Activated T-cell treated with anti-CD3 and anti-CD28 coated beads for 4 hours (primary cell): ENCODE measurements at places on chromosomes 1 and 21.

- DNase-seq = no peak
These were observed 537.4 kb upstream of the ZRANB2 start for GRCh38 chr1:71618191-71618590.

DNA sequence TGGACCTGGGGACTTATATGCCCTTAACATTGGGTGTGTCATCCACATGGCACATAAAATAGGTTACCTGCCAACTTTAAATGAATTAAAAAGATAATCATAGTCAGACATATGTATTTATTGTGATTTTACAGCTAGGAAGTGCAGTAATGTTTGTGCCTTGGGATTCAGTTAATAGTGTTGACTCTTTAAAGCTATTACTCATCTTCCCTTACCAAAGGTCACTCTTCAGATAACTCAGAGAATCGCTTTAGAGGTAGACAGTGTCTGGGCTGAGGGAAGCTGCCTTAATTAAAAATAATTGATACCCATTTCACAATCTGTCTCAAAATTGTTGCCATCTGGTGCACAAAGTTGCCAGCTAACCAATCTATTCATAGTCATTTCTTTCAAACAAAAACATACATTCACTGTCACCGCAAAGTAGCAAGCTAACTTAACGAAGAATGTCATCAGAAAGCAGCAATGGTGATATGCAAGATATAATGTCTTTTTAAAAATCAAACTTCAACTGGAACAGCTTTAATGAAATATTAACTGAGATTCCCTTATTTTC lies 3.0 kb upstream of the KRTAP15-1 start:
- no peak for DNase-seq

- no peak for DNase-seq
These were observed 455.1 kb upstream of the VAMP3 start for GRCh38 chr1:7315946-7316345.

DNA sequence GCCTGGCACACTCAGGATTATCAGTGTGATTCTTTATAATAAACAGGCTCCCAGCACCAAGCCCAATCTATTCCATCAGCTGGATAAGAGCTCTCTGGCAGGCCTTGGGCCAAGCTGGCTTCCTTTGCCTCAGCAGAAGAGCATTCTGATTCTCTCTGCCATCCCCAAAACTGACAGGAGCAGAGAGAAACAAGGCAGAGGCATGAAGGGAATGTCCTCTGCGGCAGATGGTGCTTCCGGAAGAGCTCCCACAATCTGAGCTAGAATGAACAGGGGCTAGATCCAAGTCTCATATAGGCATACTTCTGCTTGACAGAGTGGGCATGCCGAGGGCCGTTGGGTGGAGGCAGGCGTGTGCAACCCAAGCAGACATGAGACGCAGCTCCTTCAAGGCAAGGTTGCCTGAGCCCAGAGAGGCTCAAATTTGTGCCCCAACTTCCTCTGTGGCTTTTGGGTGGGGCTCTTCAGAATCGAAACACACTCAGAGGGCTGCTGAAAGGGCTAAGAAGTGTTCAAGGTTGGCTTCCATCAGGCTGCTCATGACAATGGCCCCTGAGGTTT lies 4.0 kb downstream of the CAPN2 start:
- no peak for DNase-seq

- DNase-seq = no peak
These were observed 6.2 kb downstream of the NR5A2 start for GRCh38 chr1:200033511-200034261.

DNA sequence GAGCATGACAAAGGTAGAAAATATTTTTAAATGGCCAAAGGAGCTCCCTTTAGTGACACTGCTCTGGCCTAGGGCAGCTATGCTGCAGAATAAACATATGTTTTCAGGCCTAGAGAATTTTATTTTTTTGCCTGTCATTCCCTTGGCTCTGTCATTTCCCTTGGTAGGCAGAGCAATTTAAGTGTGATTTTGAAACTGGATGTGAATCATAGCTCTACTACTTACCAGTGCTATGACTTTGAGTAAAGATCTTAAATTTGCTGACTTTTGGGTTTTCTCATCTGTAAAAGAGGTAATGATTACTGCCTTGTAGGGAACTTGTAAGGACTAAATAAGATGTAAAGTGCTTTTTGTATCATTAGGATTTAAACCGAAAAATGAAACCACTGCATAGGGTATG lies 189.0 kb upstream of the ZRANB2 start:
- no peak for DNase-seq

DNA sequence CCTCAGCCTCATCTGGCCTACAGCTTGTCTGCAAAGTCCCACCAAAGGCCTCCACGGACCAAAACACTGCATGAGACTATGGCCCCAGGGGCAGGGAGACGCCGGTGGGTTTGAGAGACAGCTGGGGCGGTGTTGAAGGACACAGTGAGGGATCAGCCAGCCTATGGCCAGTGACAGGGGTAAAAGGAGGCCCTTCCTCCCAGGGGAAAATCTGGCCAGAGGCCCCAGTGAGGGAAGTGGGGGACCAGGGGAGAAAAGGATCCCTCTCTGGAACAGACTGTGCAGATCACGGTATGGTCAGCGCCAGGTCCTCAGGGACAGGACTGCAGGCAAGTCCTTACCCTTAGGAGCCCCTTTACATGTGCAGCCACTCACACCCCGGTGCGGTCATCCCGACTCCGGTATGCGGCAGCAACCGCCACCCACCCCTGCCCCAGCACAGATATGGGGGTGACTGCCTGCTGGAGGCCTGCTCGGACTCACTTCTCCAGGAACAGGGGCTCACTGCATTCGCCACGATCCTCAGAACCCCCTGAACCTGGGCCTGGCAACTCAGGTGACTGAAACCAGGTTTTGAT lies 1.3 kb downstream of the CERS2 start:
- no peak for DNase-seq

DNA sequence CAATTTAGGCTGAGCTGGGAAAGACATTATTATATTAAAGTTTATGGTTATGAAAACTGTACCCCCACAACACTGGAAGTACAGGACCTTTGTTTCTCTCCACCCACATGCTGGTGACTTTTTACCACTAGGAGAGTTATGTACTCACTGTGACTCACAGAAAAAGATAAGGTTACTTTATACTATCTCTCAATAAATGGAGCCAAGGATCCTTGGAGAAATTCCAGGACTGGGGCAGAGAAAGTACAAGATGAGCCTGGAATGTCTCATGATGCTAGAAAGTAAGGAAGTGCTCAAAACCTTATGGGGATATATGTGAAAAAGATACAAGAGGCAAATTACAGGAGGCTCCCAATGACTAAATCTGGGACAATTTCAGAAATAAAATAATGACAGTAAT lies 63.9 kb upstream of the C1orf105 start:
- DNase-seq = no peak

GRCh38 chr1:202084791-202085681 lies 37.7 kb upstream of the GPR37L1 start:
- no peak for DNase-seq

DNA sequence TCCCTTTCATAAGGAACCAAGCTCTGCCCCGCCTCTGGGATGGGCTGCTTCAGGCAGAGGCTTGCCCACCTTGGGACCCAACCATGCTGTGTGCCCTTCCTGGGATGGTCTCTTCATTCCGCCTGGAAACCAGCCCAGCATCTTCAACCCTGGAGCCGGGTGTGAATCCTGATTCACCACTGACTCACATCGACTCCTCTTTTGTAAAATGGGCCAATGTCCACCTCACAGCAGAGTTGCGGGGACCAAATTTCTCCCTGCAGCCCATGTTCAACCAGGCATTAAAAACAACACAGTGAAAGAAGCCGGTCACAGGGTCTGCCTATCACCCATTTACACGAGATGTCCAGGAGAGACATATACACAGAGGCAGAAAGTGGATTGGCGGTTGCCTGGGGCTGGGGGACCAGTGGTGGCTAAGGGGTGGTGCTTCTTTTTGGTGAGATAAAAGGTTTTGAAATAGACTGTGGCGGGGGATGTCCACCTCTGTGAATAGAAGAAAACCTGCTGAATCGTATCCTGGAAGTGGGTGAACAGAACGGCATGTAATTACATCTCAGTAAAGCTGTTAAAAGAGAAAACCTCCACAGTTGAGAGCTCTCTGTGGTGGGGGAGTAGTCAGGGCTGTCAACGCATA lies 6.9 kb upstream of the GPR153 start:
- no peak for DNase-seq

GRCh38 chr1:89363196-89363595 lies 663 bp upstream of the GBP6 start:
- DNase-seq = no peak

DNA sequence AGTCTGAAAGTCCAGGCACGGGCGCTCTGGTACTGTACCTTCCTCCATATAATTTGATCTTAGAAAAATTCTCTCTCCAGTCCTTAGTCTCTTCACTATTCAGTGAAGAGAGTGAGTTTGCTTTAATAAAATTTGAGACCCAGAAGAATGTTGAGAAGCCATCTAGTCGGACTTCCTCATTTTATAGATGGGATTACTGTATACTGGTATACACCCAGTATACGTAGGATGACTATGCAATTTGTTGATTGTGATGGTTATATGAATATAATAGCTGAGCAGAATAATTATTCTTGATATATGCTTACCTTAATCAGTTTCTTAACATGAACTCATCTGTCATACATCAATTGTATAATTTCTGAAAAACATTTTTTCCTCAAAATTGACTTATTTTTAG lies 328.0 kb upstream of the B3GALT2 start:
- DNase-seq = no peak

- DNase-seq = no peak
These were observed 99.0 kb downstream of the IER5 start for GRCh38 chr1:181187337-181188126.

DNA sequence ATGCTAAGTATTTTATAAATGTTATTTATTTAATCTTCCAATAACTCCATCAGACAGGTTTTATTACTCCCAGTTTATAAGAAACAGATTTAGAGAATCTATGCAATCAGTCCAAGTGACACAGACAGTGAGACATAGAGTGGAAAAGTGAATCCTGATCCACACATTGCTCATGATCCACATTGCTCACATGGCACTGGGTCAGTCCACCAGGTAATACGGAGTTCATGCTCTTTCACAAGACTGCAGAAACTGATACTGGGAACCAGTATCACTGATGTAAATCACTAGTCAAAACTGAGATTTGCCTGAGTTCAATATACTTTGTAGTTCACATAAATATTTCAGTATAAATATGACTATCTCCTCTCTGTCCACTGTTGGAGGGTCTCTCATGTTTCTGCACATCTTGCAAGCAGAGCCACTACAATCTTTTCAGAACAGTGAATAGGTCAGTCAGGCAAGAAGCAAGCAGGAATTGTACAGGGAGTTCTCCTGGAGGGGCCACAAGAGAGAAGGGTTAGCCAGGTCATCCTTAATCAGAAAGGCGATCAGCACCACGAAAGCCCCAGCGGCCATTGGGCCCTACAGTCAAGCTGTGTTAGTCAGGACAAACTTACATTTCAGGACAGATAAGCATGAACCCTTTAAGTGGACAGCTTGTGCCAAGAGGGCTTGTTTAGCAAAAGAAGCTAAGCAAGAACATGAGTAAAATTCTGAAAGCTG lies 275.4 kb upstream of the NR5A2 start:
- no peak for DNase-seq

- DNase-seq = no peak
These were observed 78.0 kb upstream of the HSD17B7 start for GRCh38 chr1:162712317-162713029.

DNA sequence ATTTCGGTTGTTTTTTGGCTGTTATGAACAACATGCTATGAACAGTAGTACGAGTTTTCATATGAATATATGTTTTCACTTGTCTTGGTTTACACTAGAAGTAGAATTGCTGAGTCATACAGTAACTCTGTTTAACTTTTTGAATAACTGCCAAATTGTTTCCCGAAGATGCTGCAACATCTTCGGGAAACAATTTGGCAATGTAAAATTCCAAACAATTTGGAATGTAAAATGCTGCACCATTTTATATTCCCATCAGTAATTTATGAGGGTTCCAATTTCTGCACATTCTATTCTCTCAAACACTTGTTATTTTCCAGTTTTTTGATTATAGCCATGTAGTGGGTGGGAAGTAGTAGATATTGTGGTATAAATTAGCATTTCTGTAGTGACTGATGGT lies 11.6 kb downstream of the PCBP3 start:
- DNase-seq = no peak

DNA sequence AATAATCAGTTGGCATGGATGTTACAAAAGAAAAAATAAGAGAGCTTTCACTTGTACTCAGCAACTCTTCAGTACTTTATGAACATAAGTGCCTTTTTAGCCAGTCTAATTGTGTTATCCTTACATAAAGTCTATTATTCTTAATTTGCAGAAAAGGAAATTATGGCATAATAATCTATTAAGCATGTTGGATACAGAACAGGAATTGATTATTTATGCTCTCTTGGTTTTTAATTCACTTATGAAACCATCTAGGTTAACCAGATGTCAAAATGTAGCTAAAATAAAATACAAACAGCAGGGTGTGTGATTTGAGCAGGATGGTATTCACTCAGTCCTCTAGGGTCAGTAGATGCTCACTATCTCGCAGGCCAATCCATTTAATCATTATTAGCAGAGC lies 79.7 kb downstream of the PLPPR5 start:
- no peak for DNase-seq

- no peak for DNase-seq
These were observed 131.7 kb downstream of the BRINP2 start for GRCh38 chr1:177302357-177303044.

GRCh38 chr21:36567216-36567885 lies 87.4 kb upstream of the CLDN14 start:
- no peak for DNase-seq

GRCh38 chr1:116724765-116725375 lies 29.4 kb upstream of the CD2 start:
- peak; percentile 78 for DNase-seq

- no peak for DNase-seq
These were observed 344.5 kb downstream of the PDE4B start for GRCh38 chr1:66137235-66137634.

DNA sequence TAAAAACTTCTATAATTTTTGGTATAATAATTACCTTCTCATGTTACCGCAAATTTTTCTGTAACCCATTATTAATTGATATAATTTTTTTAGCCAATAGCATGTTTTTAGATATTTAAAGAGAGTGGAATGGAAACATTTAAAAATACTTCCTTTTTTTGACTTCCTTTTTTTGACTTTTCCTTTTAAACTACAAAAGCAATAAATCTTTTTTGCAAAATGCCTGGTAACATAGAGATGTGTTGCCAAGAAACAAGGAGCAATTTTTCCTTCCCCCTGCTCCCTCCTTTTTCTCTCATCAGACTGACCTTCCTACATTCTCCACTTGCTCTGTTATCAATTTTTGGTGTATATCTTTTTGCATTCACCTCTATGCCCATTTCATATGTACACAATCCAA lies 666.2 kb downstream of the ADGRL2 start:
- no peak for DNase-seq

DNA sequence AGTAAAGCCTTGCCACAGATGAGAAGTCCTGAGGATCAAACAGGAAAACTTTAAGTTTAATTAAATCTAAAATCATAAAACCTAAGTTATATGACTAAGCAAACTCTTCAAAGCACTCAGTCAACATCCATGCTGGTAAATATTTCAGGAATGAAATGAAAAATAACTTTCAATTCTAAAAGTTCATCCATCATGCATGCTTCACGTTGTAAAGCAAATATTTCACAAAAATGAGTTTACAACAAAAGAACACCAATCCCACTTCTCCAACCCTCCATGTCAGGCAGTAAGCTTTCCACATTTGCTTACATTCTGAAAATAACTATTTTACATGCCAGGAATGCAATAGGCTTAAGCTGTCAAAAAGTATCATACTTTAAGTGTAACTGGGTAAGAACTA lies 16.8 kb downstream of the APP start:
- DNase-seq = no peak

GRCh38 chr1:76210160-76210559 lies 135.6 kb downstream of the ST6GALNAC3 start:
- no peak for DNase-seq
